T-cell (primary cell): ENCODE measurements at places on chromosomes 13 and 19.

GRCh38 chr13:25733696-25734435, 317.9 kb downstream of the SHISA2 start:
- DNase-seq: no peak

DNA sequence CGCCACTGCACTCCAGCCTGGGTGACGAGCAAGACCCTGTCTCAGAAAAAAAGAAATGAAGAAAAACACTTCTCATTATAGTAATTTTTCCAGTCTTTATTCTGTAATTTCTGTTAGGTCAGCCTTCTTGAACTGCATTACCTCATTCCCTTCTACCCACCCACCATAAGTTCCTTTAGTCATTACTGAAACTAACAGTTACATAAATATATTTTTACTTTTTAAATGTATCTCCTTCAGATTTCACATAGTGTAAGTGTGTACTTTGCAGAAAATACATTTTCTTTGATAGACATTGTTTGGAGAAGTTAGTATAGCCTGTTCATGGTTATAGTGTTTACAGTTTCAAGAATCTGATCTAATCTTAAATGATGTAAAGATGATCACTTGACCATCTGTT, 31.7 kb upstream of the KCTD4 start:
- no peak for DNase-seq

DNA sequence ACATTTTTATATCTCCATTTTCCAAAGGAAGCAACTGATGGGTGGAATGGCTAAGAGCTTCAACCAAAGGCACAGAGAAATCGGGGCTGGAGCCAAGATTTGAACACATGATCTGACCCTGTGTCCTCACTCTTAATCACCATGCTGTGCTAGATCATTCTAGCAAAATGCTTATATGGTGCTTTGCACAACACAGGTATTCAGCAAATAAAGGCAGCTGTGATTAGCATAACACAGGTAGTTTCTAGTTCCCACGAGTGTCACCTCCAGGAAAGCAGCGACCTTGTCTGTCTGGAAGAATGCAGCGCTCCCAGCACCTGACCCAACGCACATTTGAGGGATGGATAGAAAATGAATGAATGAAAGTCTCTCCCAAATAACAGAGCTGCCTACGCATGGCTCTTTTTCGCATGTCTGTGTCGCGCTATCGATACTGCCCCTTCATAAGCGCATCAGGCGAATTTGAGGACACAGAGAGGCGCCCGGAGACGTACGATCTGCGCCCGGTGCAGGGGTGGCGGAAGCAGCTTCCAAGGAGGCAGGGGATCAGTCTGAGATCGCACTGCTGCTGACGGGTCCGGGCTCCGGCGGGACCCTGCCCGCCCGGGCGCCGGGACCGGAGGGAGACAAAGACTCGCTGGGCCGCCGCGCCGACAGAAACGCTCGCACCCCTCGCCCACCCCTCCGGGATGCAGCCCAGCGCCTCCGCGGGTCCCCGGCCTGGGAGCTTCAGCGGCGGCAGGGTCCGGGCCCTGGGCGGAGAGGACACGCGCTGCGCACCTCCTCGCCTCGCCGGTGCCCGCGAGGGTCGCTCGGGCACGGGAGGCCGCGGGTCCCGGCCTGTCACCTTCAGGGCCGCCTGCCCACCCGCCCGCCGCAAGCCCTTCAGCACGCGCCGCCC, 609 bp downstream of the EPS15L1 start:
- DNase-seq: no peak

GRCh38 chr19:33278403-33279269, 23.7 kb downstream of the CEBPA start:
- no peak for DNase-seq

DNA sequence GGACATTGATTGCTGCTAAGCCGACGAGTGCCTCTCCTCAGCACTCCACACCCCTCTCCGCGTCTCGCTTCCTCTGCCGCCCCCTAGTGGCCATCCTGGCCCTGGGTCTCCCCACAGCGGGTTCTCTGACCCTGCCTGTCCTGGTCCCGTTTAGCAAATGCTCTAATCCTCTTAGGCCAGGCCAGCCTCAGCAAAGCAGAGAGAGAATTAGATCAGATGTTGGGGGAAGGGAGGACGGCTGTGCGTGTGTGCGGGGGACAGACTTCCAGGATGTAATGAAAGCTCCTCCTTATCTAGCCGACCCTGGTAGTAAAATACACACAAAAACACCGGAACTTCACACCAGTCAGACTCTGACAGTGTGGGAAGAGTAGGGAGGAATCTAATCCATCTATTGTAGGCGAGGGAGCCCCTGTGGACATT, 4.5 kb downstream of the TPRX2 start:
- peak; percentile 58 for DNase-seq

DNA sequence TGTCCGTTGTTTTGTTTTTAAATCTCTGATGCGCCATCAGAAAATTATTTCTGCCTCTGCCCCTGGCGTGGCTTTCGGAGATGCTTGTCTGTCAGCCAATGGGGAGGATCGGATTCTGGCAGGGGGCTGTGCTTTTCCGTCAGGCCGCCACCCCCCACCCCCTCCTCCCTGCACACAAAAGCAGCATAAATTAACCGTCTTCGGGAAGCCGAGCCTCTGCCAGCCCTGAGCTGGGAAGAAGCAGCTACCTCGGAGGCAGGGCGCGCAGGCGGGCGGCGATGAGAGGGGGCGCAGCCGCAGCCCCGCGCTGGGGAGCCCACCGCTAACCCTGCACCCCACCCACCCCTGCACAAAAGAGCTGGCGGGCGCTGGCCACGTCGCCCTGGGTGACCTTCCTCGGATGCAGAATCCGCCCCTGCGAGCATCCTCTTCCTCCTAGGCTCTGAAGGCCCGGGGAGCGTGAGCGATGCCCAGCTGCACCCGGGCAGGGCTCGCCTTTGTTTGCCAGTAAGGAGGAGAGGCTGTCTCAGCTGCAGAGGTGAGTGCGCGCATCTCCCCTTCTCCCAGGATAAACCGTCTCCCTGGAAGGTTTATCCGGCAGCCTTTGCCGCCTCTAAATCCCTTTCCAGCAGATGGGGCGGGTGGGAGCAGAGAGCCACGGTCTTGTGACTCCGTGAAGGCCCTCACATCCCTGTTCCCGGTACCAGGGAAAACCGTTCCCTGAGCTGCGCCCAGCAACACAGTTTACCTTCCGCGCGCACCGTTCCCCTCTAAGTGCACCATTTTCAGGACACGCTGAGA, at the start of gene ATCAY:
Gene ATCAY, plus strand, starts transcription at position 215 of the 801 bp plus-strand sequence. CDS start 5,083 bp downstream, outside the sequence.
- no peak for DNase-seq

DNA sequence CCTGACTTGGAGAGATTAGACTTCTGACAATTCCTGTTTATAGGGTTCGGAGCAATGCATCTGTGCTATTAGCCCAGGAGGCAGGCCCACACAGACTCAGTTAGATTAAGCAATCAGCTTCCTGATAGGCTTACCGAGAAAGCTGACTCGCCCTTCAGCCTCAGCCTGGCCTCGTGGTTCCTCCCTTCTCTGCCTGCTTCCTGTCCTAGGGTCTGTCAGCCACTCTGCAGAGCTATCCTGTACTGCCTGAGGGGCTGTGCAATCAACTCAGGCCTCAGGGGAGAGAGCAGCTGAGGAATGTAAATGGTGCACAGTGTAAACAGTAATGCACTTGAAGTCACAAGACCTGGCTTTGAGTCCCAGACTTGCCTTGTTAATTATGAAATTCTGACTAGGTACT, 30.7 kb downstream of the HTR2A start:
- DNase-seq: no peak

DNA sequence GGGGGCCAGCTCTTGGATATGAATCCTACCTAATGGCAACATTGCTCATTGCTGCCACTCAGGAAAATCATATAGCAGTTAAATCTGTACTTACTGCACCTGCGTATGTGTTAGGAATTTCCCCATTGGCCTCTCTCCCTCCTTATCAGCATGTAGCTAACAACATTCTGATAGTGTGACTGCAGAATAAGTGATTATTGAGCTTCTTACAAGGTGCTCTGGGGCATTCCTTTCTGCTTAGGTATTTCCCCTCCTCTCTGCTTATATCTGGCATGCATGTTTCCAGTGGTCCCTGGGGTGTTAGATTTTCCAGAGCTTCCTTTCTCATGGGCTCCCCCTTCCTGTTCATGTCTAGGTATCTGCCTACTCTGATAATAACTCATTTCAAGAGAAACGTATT, 414.1 kb upstream of the SLITRK1 start:
- DNase-seq: no peak

DNA sequence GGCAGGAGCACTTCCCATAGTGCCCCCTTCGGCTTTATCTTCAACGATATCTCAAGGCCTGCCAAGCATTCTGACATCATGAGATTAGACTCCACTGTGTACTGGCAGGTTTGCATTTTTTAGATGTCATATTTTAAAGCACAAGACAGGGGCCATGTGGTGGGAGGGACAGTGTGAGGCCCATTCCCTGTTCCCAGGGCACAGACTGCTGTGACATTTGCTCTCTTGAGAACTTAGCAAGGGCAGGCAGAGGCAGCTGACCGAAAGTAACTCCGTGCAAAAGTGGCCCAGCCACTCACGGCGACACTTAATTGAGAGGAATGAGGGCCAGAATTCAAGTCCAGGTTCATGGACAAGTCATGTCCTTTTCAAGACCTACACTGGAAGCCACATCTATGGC, 201.8 kb downstream of the COL4A1 start:
- DNase-seq: no peak

DNA sequence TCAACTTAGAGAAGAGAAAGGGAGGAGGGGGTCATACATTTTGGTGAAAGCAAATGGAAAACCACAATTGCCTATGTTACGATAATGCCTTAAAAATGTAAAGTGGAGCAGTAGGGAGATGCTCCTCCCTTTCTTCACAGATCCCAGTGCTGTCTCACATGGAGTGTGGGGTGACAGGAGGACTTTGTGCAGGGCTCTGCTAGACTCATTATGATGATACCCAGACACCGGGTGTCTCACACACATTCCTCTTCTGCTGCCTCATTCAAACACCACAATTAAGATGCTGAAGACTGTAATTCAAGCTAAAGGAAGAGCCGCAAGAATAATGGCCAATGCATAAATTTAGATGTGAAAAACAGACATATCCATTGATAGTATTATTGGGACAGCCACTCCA, 150.6 kb downstream of the LHFPL6 start:
- no peak for DNase-seq

GRCh38 chr13:95226932-95227695, 74.1 kb downstream of the ABCC4 start:
- no peak for DNase-seq

DNA sequence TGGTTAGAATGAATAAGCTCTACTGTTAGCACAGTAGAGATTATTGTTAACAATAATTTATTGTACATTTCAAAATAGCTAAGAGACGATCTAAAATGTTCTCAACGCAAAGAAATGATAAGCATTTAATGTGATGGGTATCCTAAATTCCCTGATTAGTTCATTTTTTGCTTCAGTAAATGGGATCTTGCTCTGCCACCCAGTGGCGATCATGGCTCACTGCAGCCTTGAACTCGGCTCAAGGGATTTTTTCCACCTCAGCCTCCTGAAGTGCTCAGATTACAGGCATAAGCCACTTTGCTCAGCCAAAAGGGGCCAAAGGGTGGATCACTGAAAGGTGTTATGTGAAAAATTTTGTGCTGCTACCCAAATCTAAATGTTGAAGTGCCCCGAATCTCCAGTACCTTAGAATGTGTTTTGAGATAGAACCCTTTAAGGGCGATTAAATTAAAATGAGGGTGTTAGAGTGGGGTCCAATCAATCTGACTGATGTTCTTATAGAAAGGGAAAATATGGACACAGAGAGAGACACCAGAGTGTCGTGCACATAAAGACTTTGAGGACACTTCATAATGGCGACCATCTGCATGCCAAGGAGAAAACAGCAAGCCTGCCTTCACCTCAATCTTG, 31.5 kb upstream of the ZNF766 start:
- DNase-seq: peak; percentile 32

DNA sequence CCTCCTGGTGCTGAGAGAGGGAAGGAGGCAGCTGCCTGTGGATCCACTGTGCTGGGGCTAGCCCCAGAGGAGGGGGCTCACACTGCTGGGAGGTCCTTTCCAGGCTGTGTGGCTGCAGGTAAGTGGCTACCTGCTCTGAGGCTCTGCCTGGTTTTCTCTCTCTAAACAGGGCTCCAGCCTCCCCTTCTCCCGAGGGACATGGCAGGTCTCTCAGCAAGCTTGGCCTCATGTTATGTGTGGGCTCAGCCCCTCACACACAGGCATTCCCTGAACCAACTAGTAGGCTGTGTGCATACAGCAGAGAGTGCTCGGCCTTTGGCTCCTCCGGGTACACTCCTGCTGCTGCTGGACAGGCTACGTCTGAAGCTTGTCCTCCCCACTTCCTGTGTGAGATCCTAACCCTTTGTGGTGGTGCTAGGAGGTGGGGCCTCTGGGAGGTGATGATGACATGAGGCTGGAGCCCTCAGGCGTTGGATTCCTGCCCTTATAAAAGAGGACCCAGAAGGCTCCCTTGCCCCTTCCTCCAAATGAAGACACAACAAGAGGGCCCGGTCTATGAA, 4.2 kb downstream of the ZNF835 start:
- DNase-seq: no peak

- DNase-seq: no peak
Observed at GRCh38 chr13:110377826-110378201, 70.7 kb downstream of the COL4A2 start.

- no peak for DNase-seq
Observed at GRCh38 chr13:98272549-98272948, 95.5 kb upstream of the RNF113B start.

- peak; percentile 35 for DNase-seq
Observed at GRCh38 chr19:45164577-45165335, 4.0 kb upstream of the NKPD1 start.

- DNase-seq: no peak
Observed at GRCh38 chr19:45952686-45953505, 20.8 kb downstream of the NOVA2 start.

GRCh38 chr19:35023428-35023827, 6.8 kb upstream of the SCN1B start:
- no peak for DNase-seq

DNA sequence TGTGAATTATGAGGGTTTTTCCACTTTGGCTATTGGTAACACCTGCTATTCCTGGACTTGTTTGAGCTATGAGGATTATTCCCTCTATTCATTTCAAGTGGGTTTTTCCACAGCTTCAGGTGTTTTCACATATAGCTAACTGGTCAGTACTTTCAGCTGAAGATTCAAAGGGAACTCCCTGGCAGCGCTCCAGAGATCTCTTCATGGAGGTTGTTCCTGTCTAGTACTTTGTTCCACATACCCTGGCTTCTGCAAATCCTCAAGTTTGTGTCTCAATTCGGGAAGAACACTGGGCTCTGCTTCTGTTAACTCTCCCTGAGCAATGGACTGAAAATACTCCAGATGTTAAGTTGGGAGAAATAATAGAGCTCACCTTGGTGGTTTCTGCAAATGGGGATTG, 5.6 kb upstream of the ZNF607 start:
- DNase-seq: no peak
